Activated naive CD8-positive, alpha-beta T cell treated with anti-CD3 and anti-CD28 coated beads, Interleukin-2, amount 50 U/mL, for 16 hours (primary cell): ENCODE measurements at places on chromosomes 2 and 18.
A peak's percentile ranks its signal among the peaks of the same experiment; 100 is the strongest.

DNA sequence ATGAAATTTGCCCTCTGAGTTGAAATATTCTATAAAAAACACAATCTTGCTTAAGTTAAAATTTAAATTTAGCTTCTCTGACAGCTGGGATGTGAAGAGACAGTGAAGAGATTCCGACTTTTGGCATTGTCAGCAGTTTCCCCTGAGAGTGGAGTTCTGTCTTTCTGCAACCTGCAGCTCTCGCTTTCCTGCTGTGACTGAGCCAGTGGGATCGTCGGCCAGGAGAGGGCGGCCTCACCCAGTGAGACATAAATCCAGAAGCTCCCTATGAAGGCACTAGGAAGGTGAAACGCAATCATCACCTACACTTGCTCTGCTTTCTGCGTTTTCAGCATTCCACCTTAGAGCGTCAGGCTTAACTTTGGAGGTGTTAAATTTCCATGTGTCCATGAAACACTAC is 75.4 kb upstream of the HNMT start:
- no peak for DNase-seq

- no peak for DNase-seq
Measured at GRCh38 chr2:19745318-19746136, 156.3 kb downstream of the TTC32 start.

DNA sequence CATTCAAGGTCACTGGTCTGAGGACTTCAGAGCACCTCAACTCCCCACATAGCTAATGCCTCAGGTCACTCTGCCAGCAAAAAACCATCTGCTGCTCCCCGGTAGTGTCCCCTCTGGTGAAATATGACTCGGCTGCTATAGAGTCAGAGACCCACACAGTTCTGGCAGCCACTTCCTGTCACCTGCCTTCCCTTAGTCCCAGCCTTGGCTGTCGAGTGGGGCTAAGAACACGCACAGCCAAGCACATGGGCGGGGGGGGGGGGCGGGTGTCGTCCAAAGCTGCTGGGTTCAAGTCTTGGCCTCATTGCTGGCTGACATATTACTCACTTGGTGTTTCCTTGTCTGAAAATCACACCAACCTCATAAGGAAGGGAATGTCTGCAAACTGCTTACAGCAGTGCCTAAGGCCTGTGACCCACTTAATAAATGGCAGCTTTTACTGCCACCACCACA is 37.5 kb downstream of the POLR1A start:
- no peak for DNase-seq

DNA sequence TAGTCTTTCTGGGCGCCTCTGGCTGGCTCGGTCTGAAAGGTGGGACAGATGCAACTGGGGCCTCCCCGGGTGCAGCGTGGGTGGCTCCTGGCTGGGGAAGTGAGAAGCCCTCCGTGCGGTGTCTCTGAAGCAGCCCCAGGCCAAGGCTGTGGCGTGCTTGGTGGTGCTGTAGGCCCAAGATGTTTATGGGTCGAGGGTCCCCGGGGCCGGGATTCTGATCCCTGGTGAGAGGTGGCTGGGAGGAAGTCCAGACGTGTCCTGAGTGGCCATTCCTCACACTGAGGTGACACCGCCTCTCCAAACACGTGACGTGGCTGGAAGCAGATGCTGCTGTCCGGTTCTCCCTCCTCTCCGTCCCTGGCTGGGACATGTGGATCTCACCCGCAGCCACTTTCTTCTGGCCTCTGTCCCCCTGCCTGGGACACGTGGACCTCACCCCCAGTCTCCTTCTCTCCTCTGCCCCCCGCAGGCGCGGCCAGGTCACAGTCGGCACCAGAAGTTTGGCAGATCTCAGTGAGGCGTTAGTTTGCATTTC is 12.6 kb downstream of the RTP5 start:
- DNase-seq = peak; percentile 74

DNA sequence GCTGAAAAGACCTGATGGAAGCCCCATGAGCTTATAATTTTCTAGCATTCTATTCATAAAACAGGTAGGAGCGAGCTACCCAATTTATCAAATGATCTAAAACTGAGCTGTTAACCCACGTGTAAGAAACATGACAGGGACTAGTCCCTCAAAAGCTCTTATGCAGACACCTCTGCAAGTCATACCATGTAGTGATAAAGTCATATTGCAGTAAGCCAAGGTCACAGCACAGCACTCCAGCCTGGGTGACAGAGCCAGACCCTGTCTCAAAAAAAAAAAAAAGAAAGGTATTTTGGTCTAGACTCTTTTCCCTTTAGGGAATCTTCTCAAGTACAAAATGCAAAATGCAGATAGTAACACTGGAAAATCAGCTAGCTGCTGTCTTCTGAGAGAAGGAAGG is 58.9 kb upstream of the ARL5A start:
- no peak for DNase-seq

GRCh38 chr18:37654731-37655369 is 89.3 kb upstream of the CELF4 start:
- DNase-seq = no peak

DNA sequence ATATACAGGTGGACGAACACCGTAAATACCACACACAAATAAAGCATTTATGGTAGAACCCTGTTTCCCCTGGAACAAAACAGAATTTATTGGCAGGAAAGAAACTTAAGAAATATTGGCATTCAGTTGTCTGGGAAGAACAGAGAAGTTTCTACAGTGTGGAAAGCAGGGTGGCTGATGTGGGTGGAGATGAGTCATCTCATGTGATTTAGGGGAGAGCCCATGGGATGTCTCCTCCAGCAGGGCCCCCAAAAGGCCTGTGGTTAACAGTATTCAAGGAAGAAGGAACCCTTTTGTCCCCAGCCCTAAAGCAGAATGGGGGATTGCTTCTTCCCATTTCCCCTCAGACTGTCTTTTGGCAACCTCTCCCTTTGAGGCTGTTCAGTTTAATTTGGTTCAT is 24.2 kb downstream of the SIX3 start:
- no peak for DNase-seq

DNA sequence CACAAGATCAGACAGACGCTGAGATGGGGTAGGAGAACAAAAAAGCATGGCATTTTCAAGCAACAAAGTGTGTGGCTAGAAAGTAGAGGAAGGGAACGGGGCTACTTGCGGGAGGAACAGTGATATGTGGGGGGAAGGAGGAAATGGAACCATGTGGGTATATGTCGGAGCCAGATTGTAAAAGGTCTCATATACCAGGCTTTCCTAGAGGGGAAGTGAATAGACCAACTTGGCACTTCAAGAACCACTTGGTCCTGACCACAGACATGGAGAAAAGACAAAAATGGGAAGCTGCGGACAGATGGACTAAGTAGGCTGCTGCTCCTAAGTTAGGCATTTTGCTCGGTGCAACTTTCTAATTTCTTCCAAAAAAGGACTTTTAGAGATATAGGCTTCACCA is 196.0 kb downstream of the DCC start:
- DNase-seq = no peak

DNA sequence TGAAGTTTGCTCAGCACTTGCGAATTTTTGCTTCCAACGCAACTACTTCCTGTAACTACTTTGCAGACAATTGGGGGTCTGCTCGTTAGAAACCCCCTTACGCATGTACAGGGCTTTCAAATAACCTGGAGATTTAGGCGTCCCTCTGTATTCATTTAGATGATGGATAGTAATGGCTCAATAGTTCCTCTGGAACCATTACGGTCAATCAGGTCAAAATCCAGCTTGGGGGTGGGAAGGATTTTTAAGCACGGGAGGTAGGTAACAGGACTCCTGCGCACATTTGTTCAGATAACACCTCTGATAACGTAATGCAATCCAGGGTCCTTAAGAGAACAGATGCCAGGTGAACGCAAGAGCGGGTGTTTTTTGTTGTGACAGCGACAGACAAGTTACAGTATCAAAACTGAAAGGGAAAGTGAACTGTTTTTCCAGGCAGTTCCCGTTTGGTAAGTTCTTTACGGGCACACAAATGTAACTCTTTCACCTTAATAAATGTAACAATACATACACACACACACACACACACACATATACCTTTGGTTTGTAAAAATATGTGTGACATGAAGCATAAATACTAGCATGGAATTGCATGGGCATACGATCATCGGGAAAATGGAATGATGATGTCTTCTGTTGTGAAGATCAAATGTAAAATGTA is 3.8 kb upstream of the OSR1 start:
- DNase-seq = no peak

DNA sequence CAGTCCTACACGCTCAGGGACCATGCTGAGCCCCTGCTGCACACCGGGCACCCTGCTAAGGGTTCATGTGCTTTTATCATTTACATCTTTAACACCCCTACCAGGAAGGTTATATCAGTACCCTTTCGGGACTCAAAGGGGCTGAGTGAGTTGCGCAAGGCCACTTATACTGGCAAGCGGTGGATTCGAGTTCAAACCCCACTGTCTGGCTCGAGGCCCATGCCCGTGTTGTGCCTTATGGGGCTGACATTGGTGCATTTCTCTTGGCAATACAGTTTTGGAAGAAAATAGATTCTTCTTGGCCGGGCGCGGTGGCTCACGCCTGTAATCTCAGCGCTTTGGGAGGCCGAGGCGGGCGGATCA is 69.5 kb upstream of the MAP4K4 start:
- DNase-seq = no peak

DNA sequence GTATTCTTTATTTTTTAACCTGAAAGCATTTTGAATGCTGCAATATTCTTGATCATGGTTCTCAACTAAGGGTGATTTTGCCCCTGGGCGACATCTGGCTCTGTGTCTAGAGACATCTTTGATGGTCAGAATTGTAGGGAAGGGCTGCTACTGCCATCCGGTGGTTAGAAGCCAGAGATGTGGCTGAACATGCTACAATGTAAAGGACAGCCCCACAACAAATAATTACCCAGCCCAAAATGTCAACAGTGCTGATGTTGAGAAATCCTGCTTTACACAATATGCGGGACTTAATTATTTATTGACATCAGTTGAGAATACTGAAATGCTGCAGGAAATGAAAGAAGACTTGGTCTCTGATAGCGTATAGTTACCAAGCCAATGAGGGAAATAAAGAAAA is 37.5 kb upstream of the SERPINB2 start:
- no peak for DNase-seq

- DNase-seq = no peak
Measured at GRCh38 chr2:176149939-176150583, 1.3 kb upstream of the HOXD4 start.

DNA sequence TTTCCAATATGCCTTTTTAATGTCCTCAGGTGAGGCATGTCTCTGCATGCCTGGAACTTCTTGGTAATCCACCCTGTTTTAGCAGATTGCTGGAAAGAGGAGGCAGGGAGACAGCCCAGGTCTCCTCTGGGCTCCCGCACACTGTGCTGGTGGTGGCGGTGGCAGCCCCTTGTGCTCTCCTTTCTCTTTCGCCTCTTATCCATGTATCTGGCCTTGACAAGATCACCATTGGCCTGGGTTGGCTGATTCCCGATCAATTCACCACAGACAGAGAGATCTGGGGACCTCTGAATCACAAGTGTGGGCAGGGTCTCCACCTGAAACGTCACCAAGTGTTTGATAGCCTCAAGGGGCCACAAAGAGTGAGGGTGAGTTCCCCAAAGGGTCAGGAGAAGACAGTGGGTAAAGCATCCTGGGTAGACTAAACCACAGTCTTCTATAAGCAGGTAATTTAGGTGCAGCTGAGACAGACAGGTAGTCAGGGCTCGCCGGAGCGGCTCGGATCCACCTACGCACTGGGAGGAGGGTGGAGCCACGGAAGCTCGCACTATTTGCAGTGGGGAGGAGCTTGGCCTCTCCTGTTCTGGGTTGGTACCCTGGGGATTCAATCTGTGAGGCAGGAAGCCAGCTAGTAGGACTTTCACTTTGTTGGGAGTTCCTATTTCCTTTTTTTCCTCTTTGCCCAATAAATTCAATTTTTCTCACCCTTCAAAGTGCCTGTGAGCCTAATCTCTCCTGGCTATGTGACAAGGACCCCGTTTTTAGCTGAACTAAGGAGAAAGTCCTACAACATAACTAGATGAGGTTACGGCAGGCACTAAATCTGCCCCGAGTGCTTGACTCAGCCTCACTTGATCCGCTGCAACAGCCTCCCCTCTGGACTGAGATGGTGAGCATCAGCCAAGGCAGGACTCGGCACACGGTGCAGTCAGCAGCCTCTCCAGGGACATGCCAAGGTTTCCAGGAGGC is 57.6 kb downstream of the SLC4A3 start:
- peak; percentile 4 for DNase-seq

GRCh38 chr2:144415386-144415785 is 104.5 kb downstream of the ZEB2 start:
- DNase-seq = no peak

DNA sequence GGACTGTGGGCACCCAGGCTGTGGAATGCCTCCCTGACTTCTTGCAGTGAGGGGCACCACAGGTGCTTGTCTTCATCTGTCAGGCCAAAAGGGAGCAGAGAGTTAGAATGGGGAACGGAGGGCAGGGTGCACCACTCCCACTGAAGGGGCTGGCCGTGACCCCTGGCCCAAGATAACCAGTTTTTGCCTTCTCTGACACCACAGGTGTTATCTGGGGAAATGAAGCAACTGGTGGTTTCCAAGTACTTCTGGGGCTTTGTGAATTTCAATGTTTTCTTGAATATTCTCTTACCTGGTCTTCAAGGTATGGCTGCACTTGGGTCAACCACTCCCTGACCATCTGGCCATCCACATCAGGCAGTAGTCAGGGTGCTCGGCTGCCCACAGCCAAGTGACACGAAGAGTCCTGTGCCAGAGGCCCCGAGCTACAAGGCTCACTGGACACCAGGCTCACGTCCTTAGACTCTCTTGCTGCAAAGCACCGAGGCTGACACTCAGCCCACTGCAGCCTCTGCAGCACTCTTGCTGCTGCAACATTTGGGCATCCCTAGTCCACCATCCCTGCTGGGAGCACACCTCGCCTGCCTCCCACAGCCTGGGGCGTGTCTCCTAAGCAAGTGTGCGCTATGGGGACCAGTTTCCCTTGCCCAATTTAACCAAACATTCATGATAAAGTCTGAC is 57.0 kb downstream of the FAM178B start:
- DNase-seq = no peak

DNA sequence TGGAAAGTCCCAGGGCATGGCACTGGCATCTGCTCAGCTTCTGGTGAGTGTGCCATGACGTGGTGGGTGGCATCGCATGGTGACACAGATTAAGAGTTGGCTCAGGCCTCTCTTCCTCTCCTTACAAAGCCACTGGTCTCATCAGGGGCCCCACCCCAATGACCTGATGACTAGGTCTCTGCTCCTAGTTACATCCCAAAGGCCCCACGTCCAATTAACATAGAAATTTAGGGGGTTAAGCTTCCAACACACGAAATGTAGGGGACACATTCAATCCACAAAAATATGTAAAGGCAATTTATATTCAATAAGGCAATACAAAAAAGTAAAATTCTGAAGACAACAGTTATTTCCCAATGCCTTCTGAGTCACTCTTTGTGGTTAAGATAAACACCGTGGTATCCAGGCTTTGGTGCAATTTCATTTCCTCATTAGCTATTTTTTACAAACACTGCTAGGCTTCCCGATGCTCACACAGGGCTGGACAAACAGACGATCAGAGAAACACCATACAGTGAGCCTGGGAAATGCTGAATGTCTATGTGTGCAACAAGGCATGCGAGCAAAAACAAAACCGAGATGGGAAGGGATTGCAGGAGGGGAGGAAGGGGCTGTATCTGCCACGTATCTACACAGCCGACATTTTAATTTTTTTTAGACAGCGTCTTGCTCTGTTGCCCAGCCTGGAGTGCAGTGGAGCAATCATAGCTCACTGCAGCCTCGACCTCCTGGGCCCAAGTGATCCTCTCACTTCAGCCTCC is 67.2 kb downstream of the MBP start:
- DNase-seq = no peak

- no peak for DNase-seq
Measured at GRCh38 chr2:101151859-101152271, 683 bp upstream of the TBC1D8 start.

GRCh38 chr2:133817680-133818566 is 249.7 kb upstream of the NCKAP5 start:
- no peak for DNase-seq
